Left renal cortex interstitium (tissue), 4 donors: ENCODE measurements at places on chromosomes 1 and 21.

DNA sequence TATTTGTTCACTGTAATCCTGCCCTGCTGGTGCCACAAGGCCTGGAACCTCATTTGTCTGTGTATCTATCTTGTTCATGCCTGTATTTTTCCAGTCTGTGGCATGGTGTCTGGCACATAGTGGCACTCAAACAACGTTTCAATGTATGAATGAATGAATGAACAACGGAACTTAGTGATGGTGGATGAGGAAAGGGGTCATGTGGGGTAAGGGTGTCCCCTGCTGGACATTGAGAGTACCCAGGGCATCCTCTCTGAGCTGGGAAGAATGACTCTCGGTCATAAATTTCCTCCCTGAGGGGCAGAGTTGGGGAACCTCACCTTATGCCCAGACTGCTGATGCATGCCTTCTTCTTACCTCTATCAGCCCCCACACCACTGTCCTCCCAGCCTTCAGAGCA, 18.9 kb upstream of the ZNF683 start:
- no peak for DNase-seq

GRCh38 chr1:42392255-42392654, 11.7 kb downstream of the RIMKLA start:
- no peak for DNase-seq

GRCh38 chr1:58762806-58763205, 21.0 kb downstream of the JUN start:
- DNase-seq = no peak

GRCh38 chr1:243393096-243393495, 137.3 kb downstream of the SDCCAG8 start:
- no peak for DNase-seq

- no peak for DNase-seq
Observed at GRCh38 chr1:205692423-205692822, 12.1 kb upstream of the SLC45A3 start.

DNA sequence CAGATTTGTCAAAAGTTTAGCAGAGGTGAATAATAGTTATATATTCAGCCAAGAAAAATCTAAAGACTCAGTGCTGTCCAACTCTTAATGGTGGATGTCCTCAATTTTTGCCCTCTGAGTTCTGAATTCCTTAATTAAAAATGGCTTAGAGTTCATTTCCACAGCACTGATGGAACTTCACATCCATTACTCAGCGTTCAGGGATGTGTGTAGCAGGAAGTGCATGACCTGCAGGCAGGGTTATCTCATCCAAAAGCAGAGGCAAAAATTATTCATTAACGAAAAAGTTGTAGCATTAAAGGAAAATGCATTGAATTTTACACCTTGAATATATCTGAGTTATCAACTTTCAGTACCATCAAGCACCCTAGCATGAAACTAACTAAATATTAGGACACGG, 96.7 kb downstream of the ZP4 start:
- DNase-seq = no peak

GRCh38 chr1:75203415-75204277, 69.5 kb downstream of the LHX8 start:
- DNase-seq = peak; percentile 2

DNA sequence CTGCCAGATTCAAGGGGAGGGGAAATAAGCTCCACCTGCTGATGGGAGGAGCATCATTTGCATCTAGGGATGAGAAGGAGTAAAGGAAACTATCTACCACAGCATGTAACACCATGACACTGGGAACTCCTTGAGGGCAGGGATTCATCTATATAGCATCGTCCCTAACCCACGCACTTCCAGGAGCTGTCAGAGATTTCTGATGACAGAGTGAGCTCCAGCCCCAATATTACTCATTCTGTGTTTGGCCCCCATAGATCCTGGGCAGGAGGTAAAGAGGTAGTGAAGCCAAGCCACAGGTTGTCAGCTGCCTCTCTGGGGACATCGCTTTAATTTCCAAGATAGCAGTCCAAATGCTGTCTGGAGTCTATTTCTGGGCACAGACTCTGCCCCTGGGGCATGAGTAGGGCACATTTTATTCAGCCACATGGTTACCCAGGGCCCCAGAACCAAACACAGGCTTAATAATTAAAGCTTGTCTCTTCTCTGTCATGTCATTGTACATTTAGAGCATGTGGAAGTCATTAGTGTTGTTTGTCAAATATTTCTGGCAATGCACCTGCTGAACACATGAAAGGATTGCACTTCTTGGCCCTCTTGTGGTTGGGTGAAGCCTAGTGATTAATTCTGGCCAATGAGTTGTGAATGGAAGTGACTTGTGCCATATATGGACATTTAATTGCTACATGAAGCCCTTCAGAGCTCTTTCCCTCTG, 105.9 kb upstream of the POU3F1 start:
- DNase-seq = no peak

DNA sequence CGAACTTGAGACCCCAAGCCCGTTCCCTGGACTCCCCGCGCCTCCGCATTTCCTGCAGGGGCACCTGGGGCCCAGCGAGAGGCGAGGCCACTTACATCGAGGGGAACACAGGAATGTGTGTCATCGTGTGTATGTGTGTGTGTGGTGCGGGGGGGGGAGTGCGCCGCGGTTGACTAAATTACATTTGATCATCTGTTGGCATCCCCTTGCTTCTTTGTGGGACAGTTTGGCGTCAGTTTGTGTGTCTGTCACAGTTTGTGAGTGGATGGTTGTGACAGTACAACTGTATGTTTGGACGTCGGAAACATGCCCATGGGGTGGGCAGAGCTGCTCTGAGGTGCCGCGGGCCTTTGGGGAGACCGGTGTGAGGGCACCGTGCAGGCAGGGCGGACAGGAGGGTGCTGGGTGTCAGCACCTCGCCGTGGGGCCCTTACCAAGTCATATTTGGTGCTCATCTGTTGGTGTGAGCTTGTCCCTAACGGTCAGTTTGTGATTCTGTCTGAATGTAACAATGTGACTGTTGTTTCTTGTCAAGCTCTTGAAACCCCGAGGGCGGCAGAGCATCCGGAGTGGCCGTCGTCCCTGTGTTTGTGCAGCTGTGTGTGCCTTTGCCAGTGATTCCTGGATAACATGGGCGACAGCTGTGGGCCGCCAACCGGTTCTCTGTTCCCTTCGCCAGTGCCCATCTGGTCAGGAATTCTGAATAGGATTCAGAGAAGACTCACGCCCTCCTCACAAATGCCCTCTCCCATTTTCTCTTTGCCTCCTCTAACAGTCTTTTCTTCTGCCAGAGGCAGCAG, 899 bp downstream of the OPRD1 start:
- DNase-seq = no peak

GRCh38 chr1:154861607-154862094, 8.4 kb downstream of the KCNN3 start:
- DNase-seq = no peak

DNA sequence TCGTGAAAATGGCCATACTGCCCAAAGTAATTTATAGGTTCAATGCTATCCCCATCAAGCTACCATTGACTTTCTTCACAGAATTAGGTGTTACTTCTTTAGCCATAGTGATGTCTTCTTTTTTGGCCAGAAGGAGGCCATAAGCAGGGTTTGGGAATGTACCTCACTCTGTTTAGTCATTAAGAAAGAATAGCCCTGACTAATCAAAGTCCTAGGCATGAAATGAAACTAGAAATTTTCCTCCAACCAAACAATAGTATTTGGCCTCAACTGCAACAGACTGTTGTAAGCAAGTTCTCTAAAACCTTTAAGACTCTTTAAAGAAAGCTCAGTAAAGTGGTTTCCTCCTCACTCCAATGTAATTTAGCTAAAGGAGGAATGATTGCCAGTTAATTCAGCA, 163.9 kb downstream of the AKT3 start:
- no peak for DNase-seq

GRCh38 chr1:234656070-234656895, 46.3 kb upstream of the IRF2BP2 start:
- DNase-seq = no peak

DNA sequence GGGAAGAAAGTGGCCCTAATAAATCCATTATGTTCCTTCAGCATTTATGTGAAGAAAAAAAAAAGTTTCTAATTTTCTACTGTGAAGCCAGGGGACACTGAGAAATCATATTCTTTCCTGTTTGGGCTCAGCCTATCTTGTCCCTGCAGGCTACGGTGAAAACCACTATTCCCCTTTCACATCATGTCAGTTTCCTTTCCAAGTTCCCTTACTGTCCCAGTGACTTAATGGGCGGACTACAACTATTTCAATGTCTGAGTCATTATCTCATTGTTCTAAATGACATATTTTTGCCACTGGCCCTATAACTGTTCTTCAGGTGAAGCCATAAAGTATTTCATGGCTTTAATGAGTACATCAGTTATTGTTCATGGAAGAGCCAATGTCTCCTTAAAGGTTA, 71.3 kb upstream of the BEND5 start:
- DNase-seq = no peak

GRCh38 chr1:158509471-158510156, 37.6 kb downstream of the OR10R2 start:
- no peak for DNase-seq

DNA sequence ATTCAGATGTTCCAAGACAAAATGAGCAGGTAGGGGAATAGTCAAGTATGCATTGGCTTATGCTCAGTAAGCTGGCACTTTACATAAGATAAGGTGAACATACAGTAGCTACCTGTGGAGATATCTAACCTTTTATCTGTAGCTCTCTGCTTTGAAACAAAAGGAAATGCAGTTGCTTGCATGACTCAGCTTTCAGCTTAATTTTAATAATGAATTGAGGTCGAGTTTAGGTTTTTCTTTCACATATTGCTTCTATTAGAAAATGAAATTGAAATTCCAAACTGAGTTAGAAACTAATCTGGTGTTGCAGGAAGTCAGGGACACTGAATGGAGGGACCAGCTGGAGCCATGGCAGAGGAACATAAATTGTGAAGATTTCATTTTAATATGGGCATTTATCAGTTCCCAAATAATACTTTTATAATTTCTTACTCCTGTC, 8.3 kb downstream of the FRRS1 start:
- no peak for DNase-seq

- DNase-seq = no peak
Observed at GRCh38 chr1:1371746-1372711, 3.0 kb downstream of the AURKAIP1 start.

- no peak for DNase-seq
Observed at GRCh38 chr1:111882559-111882958, 106.9 kb downstream of the KCND3 start.

- DNase-seq = no peak
Observed at GRCh38 chr1:151862604-151863003, 9.1 kb upstream of the THEM5 start.

DNA sequence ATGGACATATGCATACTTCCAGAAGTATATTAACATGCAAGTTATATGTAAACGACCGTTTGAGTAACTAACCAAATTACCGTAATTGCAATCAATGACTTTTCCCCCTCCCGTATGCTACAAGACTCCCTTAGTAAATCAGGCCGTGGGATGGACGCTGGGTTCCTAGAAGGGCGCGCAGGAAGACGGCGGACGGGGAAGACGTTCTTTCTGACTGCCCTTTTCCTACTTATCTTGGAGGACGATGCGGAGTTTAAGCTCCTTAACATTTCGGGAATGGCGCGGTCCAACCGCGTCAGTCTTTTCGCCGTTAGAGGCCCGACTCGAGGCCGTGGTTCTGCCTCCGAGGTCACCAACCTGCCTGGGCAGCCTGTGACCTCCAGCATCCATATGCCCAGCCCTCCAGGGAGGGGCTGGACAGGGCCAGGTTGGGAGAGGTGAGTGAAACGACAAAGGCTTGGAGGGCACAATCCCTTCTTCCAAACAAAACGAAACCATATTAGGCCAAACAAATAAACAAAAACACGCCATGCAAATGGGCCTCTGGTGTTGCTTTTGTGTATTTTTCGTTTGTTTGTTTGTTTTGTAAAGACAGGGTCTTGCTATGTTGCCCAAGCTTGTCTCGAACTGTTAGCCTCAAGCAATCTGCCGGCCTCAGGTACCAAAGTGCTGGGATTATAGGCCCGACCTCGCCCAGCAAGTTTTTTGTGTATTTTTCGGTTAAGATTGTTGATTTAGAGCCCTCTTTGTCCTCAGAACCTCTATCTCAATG, 873 bp upstream of the PI4KB start:
- no peak for DNase-seq

GRCh38 chr1:78492386-78492950, 1.7 kb downstream of the PTGFR start:
- DNase-seq = no peak

DNA sequence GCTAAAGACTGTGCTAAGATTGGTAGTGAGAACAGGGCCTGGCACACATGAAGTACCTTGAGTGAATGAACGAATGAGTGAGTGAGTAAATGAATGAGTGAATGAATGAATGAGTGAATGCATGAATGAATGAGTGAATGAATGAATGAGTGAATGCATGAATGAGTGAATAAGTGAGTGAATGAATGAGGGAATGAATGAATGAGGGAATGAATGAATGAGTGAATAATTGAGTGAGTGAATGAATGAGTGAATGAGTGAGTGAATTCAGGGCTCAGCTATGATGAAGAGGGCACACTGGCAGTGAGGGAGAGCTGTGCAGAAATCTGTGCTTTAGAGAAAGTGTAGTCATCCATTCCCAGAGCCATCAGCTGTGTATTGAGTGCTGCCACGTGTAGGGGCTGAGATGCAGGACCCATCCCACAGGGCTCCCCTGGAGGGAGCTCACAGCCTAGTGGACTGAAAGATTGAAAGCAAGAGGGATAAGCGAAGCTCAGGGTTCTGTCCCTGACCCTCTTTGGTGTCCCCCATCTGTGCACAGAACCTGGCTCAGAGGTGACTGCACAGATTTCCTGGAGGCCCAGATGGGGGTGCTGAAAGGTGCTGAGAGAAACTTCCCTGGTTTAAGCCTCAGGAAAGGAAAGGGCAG, 217.9 kb upstream of the VAMP3 start:
- DNase-seq = no peak
